ENCODE measurements at places on chromosomes 3 and 15. TPM values are rescaled to one million over a fixed set of nuclear protein-coding genes. Genes with fewer than 3 reads are reported as not detected.

GRCh38 chr15:81071120-81071519, 63.0 kb upstream of the CFAP161 start:
- peak; percentile 55 for DNase-seq

GRCh38 chr3:172517859-172518466, 5.3 kb downstream of the TNFSF10 start:
- no peak for DNase-seq

Gene DUOXA2
- total RNA-seq: not detected

Gene MUC20
- 3.5 TPM for total RNA-seq

Gene SLC28A1
- not detected for total RNA-seq

Gene RARB
- not detected for total RNA-seq

Gene FGF7
- total RNA-seq: 0.05 TPM
